ENCODE measurements at places on chromosomes 12 and 14.
A peak's percentile ranks its signal among the peaks of the same experiment; 100 is the strongest.

GRCh38 chr14:103931422-103931821 lies 3.2 kb downstream of the TDRD9 start:
- no peak for DNase-seq

- DNase-seq = no peak
Measured at GRCh38 chr14:45721472-45721871, 468.5 kb upstream of the MIS18BP1 start.

DNA sequence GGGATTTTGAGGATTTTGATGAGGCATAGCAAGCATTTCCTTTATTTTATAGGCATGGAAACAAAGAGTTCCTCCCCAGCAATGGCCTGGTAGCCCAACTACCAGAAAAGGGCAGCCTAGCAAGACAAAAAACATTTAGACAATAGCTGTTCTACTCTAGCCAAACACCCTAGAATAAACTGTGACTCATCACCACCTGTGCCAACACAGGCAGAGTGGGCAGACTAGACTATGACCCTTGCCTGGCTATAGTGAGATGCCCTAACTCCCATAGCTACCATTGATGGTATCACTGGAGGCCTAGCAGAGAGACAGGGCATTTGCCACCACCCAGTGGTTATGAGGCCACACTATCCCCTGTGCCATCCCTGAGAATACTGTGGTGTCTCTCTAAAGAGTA lies 15.5 kb upstream of the CCER1 start:
- no peak for DNase-seq

- DNase-seq = peak; percentile 73
Measured at GRCh38 chr12:94074980-94075629, 73.3 kb upstream of the PLXNC1 start.

DNA sequence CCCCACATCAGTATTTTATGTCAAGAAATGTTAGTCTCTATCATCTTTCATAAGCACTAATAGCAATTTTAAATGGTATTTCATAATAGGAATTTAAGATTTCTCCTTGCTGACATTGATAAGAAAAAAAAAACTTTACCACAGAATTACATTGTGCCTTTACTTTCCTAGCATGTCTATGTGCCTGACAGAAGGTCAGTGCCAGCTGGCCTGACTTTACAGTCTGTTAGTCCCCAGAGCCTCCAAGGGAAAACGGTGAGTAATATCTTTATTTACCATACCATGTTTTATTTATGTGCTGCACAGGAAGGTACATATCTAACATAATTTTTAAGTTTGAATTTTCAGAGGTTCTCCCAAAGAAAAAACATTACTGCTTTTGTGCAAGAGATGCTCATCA lies 152.0 kb upstream of the AEBP2 start:
- DNase-seq = no peak

DNA sequence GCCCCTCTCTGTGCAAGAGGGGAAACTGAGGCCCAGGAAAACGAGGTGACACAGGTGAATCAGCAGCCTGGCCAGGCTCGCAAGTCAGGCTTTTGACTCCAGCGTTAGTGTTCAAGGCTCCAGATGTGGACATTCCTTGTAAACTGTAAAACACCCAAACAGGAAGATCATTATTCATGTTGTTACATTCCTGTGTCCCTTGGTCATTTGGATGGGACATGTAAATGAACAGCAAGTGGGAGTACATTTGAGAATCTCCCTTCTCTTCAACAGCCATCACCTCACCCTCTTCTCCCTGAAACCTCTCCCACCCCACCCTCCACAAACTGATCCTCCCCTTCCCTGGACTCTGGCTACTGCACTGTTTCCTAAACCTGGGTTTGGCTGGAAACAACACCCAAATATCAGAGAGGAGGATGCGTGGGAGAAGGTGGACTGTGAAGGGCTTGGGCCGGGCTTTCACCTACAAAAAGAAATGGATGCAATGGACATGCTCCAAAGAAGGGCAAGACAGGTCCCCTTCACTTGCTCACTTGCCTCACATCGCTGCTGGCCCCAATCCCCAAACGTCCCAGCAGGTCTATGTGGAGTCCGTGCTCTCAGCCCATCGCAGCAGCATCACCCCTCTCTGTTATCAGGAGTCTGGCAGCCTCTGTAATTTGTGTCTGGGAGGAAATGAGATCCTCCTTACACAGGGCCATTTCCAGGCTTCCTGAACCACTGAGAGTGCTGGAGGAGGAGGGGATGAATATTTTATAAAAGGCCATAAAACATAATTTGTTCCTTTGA lies 76.7 kb downstream of the GALNT8 start:
- no peak for DNase-seq

DNA sequence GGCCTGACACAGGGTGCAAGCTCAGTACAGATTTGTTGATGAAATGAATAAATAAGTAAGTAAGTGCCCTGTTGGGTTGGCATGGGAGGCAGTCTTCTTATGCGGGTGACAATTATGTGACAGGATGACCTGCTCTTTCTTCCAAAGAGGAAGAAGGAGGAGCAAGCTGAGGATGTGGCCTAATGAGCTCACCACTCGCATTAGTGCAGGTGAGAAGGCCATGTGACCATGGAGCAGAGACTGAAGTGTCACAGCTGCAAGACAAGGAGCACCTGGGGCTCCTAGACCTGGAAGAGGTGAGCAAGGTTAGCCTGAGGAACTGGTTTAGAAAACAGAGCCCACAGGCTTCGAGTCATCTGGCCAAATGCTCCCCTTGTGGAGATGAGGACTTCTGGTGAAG lies 34.9 kb downstream of the LRTM2 start:
- no peak for DNase-seq

DNA sequence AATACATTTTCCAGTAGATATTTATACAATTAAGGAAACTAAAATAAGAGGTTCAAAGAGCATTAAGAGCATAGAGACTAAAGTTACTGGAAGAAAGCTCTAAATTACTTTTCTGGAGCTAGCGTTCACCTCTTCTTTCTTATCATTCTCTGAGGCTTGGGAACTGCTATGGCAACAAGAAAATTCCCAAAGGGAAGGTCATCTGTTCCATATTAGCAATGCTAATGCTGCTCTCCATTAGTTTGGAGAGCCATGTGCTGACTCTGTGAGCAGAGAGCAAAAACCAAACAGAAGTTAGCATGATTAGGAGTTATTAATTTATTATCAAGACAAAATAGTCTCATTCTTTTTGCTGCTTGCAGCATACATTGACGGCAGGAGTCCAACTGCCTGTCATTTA lies 143.1 kb upstream of the SLC16A7 start:
- DNase-seq = no peak
